Sciatic nerve (tissue), 2 donors: ENCODE measurements at places on chromosomes 2 and 18.

- DNase-seq = no peak
These were observed 2.3 kb downstream of the EMX1 start for GRCh38 chr2:72919414-72920317.

- no peak for DNase-seq
These were observed 266.7 kb upstream of the MGAT5 start for GRCh38 chr2:133986881-133987795.

DNA sequence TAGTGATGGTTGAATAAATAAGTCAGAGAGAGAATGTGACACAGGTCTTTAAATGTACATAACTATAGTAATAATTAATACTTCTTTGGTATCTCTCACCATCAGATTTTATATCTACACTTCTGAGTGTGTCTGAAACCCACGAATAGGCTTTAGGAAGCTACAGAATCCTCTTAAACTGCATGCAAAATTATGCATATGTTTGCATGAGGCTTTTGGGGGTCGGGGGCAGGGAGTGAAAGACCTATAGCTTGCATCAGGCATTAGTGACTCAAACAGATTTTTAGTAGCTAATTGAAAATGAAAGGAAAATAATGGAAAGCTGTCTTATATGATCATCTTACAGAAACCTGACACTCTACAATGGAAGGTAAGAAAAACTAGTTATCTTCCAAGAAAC, 14.9 kb downstream of the LRPPRC start:
- DNase-seq = no peak

DNA sequence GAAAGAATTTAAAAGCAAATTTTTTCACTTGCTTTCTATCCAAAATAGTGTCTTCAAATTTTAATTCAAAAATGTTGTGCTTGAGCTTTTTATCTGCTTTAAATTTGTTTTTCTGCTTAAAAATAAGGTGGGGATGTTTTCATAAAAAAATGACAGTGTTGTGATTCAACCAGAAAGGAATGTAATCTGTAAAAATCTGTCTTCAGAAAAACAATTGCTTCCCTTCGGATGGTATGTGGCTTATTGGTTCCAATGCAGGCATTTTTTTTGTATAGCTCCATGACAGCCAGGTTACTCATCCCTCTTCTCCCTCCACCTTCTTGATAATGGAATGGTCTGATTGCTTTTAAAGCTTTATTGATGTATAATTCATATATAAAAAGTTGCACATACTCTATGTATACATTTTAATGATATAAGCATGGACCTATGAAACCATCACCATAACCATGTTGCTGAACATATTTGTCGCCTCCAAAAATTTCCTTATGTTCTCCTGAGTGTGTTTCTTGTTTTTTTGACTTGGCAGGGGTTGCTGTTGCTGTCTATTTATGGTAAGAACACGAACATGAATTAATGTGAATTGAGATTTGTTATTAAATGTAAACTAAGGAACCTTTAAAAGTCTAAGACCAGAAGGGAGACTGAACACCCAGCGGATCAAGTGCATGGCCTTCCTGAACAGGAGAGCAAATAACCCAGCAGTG, 363.7 kb upstream of the SPHKAP start:
- no peak for DNase-seq

GRCh38 chr2:18339326-18339725, 221.1 kb downstream of the RDH14 start:
- DNase-seq = no peak

GRCh38 chr2:101748000-101748399, 50.5 kb downstream of the MAP4K4 start:
- DNase-seq = no peak

- DNase-seq = peak; percentile 85
These were observed at the start of the genes PEX13 and PUS10 for GRCh38 chr2:61017556-61018317. Gene PEX13 (plus strand): TSS chr2:61017720. CDS start chr2:61017760, 40 bp downstream. Gene PUS10 (minus strand): TSS chr2:61018255. CDS start chr2:61011890, 6,365 bp downstream.

GRCh38 chr18:13539050-13539449, 187.3 kb downstream of the FAM210A start:
- DNase-seq = no peak

DNA sequence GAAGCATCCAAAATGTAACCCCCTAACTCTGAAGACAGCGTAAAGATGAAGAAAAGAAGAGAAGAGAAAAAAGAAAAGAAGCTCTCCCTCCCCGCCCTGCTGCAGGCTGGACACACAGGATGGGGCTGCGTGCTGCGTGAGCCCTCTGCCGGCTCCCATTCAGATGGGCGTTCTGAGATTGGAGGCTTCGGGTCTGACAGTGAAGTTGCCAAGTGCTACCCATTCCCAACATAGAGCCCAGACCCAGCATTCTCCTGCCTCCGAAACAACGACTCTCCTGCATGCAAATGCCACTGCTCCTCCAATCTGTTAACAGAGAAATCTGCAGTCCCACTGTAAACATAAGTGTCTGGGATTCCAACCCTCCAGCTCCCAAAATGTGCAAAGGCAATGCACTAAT, 234.9 kb downstream of the BCL11A start:
- DNase-seq = no peak

DNA sequence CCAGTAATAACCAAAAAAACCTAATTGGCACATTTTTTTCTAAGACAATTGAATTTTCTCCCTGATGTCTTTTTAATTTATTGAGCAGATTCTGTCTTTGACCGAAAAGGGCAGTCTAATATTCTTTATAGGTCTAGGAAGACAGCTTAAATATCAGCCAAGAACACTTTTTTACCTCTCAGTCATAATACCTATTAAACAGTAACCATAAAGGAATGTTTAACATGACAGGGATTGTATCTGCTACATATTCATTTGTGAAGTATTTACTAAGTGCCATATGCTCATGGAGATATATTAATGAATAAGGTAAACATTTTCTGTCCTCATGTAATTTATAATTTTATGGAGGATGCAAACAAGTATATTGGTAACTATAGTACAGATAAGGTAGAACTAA, 3.1 kb upstream of the HTR2B start:
- no peak for DNase-seq

DNA sequence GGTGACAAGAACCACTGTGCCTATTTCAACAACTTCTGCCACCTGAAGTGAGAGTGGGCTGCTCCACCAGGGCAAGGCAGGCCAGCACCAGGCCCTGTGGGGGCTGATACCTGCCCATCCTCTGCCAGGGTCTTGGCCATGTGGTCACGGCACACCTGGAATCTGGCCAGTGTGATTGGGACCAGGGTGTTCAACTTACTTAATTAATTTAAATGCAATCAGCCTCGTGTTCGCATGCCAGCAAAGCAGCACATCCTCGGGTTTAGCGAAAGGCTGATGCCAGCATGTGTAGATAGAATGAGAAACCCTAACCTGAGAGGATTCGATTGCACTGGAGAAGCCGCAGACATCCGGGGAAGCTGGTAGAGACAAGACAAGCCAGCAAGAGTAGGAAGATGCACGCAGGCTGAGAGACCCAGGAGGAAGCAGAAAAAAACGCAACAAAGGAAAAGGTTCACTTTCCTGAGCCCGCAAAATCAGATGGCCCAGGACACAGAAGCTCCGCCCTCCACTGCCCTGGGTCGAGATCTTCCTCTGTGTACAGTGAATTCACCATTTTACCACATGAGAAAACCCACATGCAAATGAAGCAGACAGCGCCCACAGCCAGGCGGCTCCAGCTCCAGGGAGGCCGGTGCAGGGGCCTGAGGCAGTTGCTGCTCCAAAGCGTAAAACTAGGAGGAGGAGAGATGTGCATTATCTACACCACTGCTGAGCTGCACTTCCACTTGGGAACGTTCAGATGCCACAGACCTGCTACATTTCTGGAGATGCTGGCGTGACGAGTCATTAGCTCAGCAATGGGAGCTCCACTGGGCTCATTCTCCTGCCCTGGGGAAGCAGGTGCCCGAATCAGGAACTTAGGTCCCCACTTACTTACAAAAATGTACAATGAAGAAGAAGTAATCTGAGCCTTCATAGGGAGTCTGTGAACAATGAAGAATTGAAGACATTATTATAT, 92.1 kb downstream of the TMEM18 start:
- DNase-seq = no peak

- no peak for DNase-seq
These were observed 121.2 kb downstream of the TCF4 start for GRCh38 chr18:55466789-55467188.

DNA sequence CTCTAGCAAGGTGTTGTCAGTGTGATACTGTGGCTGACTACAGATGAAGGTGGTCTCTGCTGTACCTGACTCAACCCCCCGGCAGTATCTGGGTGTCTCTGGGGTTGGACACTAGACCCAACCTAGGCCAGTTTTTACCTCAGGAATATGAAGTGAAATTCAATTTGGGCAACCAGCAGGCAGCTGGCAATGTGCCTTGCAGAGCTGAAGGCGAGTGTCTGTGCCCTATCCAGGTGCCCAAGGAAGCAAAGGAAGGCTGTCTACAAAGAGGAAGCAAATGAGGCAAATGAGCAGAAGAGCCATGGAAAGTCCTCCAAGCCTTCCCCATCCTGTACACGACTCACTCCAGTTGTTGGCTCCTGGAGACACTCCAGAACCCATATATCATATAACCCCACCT, 264.6 kb upstream of the AGAP1 start:
- DNase-seq = no peak

- no peak for DNase-seq
These were observed 138.9 kb downstream of the MEIS1 start for GRCh38 chr2:66573821-66574233.

DNA sequence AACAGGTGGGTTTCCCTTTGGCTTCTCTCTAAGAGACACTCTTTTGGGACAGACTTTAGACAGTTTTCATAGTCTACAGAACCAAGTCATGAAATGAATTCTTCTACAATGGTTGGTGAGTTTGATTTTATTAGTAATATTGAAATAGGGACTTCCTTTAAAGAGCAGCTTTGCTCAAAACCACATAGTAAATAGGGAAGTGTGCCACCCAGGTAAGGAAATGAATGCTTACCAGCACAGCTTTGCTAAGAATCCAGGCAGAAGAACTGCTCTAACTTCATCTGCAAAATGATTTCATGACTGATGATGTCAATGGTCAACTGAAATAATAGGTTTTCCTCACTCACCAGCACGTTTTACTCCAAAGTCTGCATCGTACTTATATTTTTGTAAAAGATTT, 89.2 kb downstream of the NYAP2 start:
- no peak for DNase-seq

- peak; percentile 56 for DNase-seq
These were observed 59.0 kb downstream of the PXDN start for GRCh38 chr2:1685078-1685956.

DNA sequence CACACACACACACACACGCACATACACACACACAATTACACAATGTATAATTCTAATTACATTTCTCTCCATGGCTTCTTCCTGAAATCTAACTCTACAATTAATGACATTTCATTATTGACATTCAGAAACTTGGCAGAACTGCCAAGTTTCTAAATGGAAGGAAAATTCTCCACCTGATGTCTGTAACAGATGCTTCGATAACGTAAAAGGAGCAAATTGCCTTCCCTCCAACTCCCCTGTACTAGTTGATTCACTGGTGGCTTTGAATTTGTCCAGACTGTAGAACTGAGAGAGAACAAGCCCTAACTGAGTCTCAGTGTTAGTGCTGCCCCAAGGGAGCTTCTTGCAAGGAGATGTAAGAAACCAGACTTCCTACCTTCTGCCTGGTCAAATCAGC, 255.1 kb upstream of the TMEM200C start:
- no peak for DNase-seq
